ENCODE measurements at places on chromosomes 4 and X.

DNA sequence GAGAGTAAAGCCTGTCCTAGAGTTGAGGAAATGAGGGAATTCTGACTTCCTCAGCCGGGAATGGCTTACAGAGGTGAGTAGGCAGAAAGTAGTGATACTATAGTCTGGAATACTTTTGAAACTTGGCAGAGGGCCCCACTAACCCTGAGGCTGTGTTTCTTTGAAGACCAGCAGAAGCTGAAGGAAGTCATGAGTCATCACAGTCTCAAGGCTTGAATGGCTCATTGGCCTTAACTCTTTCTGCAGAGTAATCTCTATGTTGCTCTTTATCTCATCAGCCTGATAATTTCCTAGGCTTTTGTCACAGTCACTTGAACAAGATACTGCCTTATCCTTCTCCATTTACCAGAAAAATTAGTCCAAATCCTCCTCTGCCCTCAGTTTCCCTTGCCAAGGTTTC lies 80.8 kb downstream of the ANKRD50 start:
- DNase-seq, result peak; percentile 94

DNA sequence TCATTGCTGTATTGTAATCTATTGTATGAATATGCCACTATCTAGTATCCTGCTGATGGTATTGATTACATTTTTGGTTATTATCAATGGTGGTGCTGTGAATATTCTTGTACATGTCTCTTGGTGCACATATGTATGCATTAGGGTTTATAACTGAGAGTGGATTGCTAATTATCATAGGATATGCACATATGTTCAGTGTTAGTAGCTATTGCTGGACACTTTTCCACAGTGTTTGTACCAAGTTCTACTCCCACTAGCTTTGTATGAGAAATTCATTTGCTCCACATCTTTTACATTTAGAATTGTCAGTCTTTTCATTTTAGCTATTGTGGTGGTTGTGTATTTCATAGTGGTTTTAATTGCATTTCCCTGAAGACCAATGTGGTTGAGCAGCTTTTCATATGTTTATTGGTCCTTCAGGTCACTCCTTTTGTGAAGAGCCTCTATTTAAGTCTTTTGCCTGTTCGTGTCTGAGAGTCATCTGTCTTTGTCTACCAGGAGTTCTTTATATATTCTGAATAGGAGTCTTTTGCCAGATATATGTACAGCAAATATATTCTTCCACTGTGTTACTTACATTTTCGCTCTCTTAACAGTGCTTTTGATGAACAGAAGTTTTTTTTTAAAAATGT lies 87.1 kb downstream of the TBC1D19 start:
- no peak for DNase-seq

DNA sequence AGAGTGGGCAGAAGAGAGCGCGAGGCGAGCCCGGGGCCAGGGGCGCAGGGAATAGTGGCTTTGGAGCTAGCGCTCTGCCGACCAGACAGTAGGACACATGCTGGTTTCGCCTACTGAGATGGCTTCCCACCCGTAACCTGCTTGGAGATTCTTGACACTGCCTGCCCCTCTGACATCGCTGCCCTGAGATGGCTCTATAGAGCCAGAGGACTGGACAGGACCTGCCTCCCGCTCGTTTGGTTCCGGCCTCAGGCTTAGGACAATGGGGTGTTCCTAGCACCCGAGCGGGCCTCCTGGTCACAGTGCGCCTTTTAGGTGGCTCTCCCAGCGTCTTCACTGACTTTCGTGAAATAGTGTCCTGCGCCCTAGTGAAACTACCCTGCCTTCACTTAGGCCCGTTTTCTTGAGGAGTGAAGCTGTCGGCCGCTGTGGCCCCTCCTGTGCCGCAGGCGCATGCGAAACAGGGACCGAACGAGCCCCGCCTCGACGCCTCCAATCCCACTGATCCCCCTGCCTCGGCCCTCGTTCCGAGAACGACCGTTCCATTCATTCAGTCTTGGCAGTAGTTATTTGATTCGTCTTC lies 608 bp downstream of the TAF1 start:
- DNase-seq, result peak; percentile 27

DNA sequence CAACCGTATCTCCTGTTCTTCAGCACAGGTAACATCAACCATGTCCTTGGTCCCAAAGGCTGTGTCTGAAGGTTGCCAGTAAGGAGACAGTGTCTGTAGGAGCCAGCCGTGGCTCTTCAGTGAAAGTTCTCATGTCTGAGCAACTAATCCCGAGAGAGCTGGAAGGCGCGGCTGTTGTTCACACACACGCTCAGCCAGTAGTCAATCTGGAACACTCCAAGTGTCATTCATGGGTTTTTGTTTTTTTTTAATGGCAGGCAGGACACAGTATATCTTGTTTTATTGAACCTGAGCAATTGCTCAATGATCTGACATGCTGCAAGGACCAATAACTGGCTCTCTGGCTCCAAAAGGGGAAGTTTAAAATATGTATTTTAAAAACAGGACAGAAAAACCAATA lies 48.4 kb upstream of the MAP3K15 start:
- no peak for DNase-seq

DNA sequence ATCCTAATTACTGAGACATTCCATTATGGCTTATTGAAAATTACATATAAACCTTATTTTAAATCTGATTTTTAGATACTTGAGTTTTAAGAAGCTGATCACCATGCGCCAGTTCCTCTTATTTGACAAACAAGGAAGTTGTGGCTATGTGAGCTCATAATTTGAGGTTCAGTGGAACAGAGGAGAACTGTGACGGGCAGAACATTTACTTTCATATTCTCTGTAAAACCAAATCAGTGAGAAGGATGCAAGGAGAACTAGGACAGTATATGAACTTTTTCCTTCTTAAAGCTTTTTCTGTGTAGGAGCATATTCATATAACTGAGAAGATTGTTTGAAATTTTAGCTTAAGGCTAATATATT lies 25.3 kb downstream of the STIM2 start:
- no peak for DNase-seq

- DNase-seq, result no peak
Observed at GRCh38 chrX:11591723-11592346, 73.9 kb downstream of the ARHGAP6 start.

GRCh38 chr4:153204247-153204671 lies at the start of gene TRIM2:
TRIM2 (plus strand) TSS chr4:153204443; CDS start chr4:153204531, 88 bp downstream.
- DNase-seq, result peak; percentile 84

DNA sequence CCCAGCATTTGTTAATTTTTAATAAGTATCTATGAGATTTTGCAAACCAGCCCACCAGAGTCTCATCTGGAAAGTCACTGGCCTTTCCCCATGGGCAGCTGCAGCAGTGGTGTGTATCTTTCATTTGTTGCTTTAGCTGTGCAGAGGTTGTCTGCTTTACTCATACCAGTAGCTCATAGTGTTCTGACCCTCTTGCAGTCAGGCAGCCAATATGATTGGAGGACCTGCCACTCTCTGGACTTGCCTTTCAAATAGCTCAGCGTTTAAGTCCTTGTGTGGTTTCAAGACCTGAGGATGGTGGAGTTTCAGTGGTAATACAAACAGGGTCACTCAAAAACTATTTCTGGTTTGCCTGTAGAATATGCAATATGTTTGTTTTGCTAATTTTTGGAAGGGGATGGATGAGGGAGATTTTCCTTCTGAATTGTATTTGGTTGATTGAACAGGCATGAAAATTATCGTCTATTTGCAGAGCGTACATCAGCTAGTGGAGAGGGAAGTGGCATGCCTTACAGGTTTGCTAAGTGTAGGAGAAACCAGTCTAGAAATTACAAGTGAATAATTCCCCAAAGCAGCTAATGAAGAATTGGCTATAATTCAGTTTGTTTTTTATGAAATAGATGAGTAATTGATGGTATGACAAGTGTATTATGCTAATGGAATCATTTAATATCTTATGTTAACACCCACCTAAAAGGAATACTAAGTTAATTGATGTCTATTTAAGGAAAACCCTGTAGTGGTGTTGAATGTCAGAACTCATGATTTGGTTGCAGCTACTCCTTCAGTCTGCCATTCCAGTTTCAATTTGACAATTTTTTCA lies 8.9 kb downstream of the POLA1 start:
- no peak for DNase-seq

- peak; percentile 74 for DNase-seq
Observed at GRCh38 chr4:10020871-10021652, at the start of gene SLC2A9. SLC2A9 (minus strand) TSS chr4:10021497; CDS start chr4:10021429, 68 bp downstream.

GRCh38 chr4:69458184-69458826 lies 37.4 kb downstream of the UGT2B4 start:
- DNase-seq, result no peak

- DNase-seq, result peak; percentile 14
Observed at GRCh38 chr4:54625391-54625790, 32.4 kb upstream of the KIT start.

GRCh38 chr4:84895283-84895682 lies 71.2 kb downstream of the WDFY3 start:
- no peak for DNase-seq

GRCh38 chr4:2731907-2732317 lies 24.2 kb downstream of the TNIP2 start:
- no peak for DNase-seq

GRCh38 chr4:183434264-183434663 lies 10.2 kb upstream of the CDKN2AIP start:
- no peak for DNase-seq

- no peak for DNase-seq
Observed at GRCh38 chr4:110064934-110065333, 133.5 kb downstream of the ELOVL6 start.

DNA sequence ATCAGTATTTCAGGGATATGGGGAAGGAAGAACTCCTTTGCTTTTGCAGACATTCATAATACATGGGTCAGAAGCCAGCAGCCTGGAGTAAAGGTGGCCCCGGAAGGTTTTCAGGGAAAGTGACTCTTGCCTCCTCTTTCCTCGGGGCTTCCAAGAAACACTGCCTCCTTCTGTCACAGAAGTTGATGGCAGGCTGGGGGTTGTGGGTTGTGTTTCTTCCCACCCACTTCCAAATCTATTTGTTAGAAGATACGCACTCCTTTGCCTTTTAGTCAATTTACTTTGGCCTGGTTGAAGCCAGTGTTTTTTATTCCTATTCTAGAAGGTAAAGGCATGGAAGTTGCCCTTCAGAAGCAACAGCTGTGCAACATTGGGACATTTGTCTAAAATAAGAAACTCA lies 19.7 kb downstream of the KIT start:
- no peak for DNase-seq

Data from cardiac fibroblast (primary cell).